DMS 273 treated with DMSO at 0.1 percent for 48 hours (cell line): ENCODE measurements at places on chromosomes 13 and 19.

GRCh38 chr13:113564331-113565023, 20.1 kb upstream of the TFDP1 start:
- DNase-seq, result no peak

GRCh38 chr13:31424130-31424729, 224.5 kb downstream of the B3GLCT start:
- DNase-seq, result no peak

DNA sequence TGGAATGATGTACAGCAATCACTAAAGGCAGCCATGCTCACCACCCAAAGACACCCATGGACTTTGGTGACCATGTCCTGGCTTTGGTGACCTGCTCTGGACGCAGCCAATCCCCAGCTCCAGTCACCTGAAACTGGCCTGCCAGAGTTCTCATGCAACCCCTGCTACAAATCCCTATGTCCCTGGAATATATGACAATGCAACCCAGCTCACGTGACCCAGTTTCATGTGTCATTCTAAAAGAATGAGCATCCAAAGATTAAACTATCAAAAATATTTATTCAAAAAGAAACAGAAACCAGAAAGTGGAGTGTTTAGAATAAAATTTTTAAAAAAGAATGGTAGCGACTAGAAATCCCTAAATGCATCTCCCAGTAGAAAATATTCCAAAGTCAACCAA, 203.3 kb upstream of the IRS2 start:
- DNase-seq, result no peak

- no peak for DNase-seq
Measured at GRCh38 chr13:69155136-69155535, 952.5 kb upstream of the ATXN8OS start.

- DNase-seq, result no peak
Measured at GRCh38 chr19:13350759-13351158, 155.5 kb downstream of the CACNA1A start.

DNA sequence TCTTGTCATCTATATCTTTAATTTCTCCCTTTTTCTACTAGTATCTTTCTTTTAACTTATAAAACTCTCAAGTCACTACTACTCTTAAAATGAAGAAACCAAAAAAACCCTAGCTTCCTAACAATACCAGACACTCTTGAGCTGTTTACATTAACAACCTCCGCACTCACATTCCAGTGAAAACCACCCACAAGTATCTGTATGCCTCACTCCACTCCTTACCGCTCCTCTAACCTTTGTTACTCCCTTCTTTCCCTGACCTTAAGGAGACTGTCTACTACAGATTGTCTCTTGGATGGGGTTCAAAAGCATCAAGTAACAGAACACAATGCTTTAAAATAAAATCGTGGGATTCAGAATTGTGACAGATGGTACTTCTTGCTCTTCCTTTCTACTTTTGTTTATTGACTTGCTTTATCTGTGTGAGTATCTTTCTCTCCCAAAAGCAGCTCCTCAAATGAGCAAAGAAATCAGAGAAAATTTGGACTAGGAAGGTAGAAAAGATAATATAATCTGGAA, 110.0 kb upstream of the FBXL3 start:
- DNase-seq, result no peak

GRCh38 chr19:23787106-23787505, 28.4 kb upstream of the ZNF681 start:
- DNase-seq, result no peak

GRCh38 chr13:40438022-40438680, 228.3 kb downstream of the FOXO1 start:
- no peak for DNase-seq

- no peak for DNase-seq
Measured at GRCh38 chr19:5563008-5563431, 4.7 kb downstream of the TINCR start.

DNA sequence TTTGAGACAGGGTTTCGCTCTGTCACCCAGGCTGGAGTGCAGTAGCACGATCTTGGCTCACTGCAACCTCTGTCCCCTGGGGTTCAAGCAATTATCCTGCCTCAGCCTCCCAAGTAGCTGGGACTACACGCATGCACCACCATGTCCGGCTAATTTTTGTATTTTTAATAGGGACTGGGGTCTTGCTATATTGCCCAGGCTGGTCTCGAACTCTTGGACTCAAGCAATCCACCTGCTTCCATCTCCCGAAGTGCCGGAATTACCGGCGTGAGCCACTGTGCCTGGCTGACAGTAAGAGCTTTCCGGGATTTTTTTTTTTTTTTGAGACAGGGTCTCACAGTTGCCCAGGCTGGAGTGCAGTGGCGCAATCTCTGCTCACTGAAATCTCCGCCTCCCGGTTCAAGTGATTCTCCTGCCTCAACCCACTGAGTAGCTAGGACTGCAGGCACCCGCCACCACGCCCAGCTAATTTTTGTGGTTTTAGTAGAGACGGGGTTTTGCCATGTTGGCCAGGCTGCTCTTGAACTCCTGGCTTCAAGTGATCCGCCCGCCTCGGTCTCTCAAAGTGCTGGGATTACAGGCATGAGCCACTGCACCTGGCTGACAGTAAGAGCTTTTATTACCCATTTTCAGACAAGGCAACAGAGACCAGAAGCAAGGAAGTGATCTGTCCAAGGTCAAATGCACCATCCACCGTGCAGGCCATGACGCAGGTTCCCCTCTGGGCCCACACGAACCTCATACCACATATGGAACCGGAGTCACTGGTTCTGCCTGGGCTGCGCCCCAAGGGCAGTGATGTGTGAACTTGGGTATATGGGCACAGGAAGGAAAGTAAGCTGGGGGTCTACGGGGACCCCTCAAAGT, 21.0 kb downstream of the RFX1 start:
- DNase-seq, result no peak

DNA sequence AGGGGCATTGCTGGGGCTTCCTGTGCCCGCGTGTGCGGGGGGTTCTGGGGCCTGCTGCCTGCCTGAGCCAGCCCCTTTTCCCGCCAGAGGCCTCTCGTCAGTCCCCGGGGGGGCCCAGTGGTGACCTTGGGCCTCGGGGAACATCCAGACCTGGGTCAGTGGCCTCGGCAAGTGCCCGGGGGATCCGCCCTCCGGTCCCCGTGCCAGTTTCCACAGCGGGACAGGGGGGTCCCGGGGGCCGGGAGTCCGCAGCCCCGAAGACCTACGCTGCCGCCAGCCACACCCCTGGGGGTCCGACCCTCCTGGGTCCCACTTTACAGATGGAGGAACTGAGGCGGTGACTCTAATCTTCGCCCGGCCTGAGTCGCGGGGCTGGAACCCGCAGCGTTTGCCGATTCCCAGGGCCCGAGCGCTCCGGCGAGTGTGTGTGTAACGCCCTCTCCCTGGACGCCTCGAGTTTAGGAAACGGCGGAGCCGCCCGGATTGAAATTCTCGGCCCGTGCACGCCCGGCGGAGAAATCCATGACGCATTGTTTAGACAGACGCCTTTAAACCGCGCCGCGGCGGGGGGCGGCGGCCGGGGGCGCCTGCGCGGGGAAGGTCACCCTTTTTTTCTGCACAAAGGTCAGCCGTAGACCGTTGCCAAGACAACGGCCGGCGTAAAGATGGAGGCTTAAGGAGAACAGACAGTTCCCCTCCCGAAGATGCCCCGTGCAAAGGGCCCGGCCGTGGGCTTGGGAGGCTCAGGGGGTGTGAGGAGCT, 39.3 kb downstream of the EFNA2 start:
- peak; percentile 47 for DNase-seq

GRCh38 chr13:49604570-49604969, 19.2 kb upstream of the RCBTB1 start:
- DNase-seq, result no peak

GRCh38 chr13:21748166-21748565, 77.3 kb downstream of the FGF9 start:
- DNase-seq, result no peak

GRCh38 chr13:70107125-70107497, 515 bp upstream of the ATXN8OS start:
- no peak for DNase-seq

DNA sequence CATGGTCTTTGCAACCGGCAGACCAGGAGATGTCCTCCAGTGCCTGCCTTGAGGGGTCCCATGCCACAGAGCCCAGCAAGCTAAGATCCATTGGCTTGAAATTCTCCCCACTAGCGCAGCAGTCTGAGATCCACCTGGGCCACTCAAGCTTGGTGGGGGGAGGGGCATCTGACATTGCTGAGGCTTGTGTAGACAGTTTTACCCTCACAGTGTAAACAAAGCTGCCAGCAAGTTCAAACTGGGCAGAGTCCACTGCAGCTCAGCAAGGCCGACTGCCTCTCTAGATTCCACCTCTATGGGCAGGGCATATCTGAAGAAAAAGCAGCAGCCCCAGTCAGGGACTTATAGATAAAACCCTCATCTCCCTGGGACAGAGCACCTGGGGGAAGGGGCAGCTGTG, 32.0 kb upstream of the ITM2B start:
- no peak for DNase-seq

GRCh38 chr19:5567970-5568407, 236 bp upstream of the TINCR start:
- no peak for DNase-seq

GRCh38 chr13:93309886-93310523, 83.4 kb downstream of the GPC6 start:
- DNase-seq, result no peak

DNA sequence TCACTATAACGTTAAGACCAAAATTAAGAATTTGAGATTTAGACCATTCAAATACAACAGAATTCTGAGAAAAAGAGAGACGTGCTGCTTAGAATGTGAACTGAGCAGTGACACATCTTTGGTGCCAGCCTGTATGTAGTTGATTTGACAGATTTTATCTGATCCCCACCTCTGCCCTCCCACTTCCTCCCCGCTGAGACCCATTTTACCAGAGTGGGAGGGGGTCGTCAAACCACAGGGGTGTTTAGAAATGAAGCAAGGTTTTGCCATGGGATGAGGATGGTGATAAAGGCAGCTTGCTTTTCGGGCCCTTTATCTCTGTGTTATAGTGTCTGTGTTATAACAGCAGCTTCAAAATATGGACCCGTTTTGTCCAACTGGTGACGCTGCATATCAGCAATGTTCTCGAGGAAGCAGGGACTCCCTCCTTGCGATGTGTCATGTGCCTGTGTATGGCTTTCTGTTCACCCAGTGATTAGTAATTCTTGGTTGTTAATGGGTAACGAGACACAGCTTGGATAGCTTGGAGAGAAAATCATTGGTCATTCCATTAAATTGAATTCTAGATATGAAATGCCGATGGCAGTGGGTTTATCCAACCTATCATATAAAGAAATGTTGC, 125.0 kb downstream of the HS6ST3 start:
- no peak for DNase-seq

DNA sequence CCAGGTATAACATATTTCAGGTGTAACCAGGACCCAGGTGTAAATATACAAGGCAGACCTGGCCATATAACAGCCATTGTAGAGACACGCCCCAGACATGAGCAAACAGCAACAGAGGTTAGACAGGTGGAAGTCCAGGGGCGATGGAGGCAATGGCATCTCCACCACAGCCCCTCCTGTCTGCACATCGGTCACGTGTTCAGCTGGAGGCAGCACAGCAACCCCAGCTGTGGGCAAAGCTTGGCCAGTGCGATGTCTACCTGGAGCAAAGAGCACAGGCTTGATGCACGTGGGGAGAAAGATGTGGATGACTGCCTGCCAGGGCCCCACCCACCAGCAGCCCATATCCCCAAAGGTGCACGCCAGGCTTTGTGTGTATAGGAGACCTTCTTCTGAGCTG, 4.4 kb downstream of the CYP4F2 start:
- DNase-seq, result no peak
